Activated naive CD4-positive, alpha-beta T cell treated with Interleukin-2 at 50 U/mL for 16 hours (primary cell): ENCODE measurements at places on chromosomes 7 and 10.

DNA sequence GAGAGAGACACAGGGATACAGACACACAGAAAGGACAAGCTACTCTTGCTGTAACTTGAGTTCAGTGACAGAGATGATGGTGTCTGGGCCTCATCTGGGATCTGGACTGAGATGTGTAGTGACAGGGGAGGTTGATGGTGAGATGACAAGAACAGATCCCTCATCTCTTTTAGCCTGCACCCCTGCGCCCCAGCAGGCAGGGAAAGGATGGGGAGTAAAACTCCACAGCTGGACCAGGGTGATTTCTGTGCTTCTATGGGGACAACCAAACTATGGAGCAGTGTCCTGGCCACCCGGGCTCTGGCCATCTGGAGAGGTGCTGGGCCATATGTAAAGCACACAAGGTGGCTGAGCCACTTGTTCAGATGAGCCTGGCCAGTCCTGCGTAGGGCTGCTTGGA lies 4.5 kb upstream of the LRRC18 start:
- DNase-seq: no peak

DNA sequence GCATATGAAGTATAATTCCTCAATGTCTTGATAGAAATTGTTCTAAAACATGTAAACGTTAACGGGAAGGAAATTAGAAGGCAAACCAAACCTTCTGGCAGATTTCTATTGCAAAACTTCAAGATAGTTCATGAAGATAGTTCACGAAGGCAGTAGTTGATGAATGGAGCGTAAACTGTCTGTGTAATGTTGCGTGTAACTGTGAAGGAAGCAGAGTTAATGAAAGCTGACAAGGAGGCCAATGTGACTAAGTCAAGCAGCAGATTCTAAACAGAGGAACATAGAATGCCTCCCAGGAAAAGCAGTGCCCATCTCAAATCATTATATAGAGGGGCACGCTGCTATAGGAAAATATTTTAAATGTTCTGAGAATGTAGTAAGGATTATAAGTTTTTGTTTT lies 659.7 kb upstream of the IGFBP3 start:
- no peak for DNase-seq

DNA sequence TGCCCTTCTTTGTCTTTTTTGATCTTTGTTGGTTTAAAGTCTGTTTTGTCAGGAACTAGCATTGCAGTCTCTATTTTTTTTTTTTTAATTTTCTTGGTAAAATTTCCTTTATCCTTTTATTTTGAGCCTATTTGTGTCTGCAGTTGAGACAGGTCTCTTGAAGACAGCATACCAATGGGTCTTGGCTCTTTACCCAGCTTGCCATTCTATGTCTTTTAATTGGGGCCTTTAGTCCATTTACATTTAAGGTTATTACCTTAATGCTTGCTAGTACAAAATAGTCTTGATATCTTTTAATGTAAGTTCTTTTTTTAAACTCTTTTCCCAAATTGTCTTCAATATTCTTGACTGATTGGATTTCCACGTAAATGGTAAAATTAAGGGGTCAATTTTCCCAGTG lies 398.3 kb upstream of the CHRM2 start:
- no peak for DNase-seq

DNA sequence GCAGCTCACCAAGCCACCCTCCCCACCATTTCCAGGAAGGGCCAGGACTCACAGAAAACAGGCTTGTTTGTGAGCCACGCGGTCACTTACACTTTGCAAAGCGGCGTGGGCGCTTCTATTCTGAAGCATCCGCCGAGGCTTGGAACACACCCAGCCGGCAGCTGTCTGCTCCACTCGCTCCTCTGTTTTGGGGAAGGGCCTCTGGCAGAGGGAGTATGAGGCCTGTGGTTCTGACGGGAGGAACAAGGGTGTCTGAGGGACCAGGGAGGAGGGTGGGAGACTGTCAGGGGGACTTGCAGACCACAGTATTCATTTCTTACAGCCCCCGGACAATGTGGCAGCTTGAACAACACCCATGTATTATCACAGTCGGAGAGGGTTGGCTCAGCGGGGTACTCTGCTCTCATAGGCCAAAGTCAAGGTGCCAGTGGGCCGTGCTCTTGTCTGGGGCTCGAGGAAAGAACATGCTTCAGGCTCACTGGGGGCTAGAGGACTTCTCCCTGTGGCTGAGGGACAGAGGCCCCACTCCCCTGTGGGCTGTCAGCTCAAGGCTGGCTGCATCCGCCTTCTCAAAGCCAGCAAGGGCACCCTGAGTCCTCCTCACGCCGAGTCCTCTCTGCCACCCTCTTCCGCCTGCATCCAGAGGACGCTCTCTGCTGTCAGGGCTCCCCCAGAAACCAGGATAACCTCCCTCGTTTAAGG lies 60.4 kb upstream of the FAM20C start:
- DNase-seq: no peak

GRCh38 chr7:36086571-36086970 lies 66.5 kb upstream of the EEPD1 start:
- no peak for DNase-seq

DNA sequence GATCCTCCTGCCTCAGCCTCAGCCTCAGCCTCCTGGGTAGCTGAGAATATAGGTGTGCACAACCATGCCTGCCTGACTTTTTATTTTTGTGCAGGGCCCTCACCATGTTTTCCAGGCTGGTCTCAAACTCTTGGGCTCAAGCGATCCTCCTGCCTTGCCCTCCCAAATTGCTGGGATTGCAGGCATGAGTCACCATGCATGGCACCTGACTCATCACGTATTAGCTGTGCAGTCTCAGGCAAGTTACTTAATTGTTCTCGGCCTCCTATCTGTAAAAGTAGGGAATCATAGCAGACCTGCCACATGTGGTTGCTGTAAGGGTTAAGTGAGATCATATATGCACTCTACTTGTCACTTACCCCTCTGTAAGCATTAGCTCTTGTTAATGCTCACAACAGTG lies 117.2 kb downstream of the ANLN start:
- no peak for DNase-seq

- no peak for DNase-seq
Measured at GRCh38 chr10:118832241-118832651, 77.5 kb upstream of the CACUL1 start.

GRCh38 chr7:25545124-25546008 lies 317.1 kb upstream of the NPVF start:
- DNase-seq: no peak

GRCh38 chr7:157096286-157097055 lies 42.3 kb upstream of the UBE3C start:
- no peak for DNase-seq

DNA sequence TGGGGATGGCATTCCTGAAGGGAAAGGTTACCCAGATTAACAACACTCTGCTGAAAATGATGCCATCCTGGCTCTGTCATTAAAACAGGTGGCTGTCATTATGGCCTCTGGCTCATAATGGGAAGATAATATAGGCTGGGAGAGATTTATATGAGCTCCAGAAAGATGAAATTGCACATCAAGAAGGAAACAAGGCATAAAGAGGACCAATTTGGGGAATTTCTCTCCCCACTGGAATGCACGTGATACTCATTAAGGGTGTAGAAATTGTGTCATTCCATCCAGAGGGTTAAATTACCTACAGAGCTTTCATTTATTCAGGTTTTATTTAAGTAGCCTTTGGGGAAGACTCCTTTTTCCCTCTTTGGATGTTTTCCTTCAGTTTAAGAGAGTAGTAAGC lies 71.6 kb upstream of the CELF2 start:
- no peak for DNase-seq

GRCh38 chr10:28293236-28294168 lies 9.4 kb downstream of the MPP7 start:
- no peak for DNase-seq

DNA sequence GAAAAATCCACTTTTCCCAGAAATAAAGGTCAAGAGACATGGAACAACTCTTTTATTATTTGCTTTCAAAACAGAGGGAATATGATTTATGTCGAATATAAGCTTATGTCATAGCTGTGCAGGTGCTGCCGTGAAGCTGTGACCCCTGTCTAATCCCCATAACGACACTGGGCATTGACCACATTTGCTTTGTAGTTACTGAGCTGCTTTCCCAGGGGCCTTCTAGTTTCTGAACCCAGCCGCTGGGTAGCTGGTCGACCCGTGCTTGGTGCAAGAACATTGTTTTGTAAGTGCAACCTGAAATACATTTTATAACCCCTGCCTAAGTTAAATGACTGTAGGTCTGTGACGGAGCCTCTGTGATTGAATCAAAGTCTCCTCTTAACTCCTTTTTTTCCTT lies 144.9 kb upstream of the HDAC9 start:
- no peak for DNase-seq

GRCh38 chr7:37336259-37336658 lies 112.4 kb downstream of the ELMO1 start:
- DNase-seq: peak; percentile 48
